Renal cortex interstitium (tissue), 15 donors: ENCODE measurements at places on chromosomes 6 and 20. TPM values are rescaled to one million over a fixed set of nuclear protein-coding genes. Genes with fewer than 3 reads are reported as not detected.

- DNase-seq, result peak; percentile 72
Observed at GRCh38 chr20:50794846-50795634, at the start of gene BCAS4. Gene BCAS4, plus strand, starts transcription at chr20:50795061. Its CDS starts 23 bp downstream, at chr20:50795084.

GRCh38 chr6:137893726-137894125 is 26.7 kb downstream of the TNFAIP3 start:
- DNase-seq, result no peak

- no peak for DNase-seq
Observed at GRCh38 chr20:46060301-46060881, 29.4 kb downstream of the NCOA5 start.

GRCh38 chr20:19562426-19562825 is 195.6 kb upstream of the RIN2 start:
- DNase-seq, result no peak

The PI16 gene
- 1.1 TPM for polyA plus RNA-seq

The LRRC1 gene
- 25.0 TPM for polyA plus RNA-seq

The KCNK15 gene
- 0.06 TPM for polyA plus RNA-seq

The VGLL2 gene
- polyA plus RNA-seq, result not detected
